ENCODE measurements at places on chromosomes 6 and 20.

DNA sequence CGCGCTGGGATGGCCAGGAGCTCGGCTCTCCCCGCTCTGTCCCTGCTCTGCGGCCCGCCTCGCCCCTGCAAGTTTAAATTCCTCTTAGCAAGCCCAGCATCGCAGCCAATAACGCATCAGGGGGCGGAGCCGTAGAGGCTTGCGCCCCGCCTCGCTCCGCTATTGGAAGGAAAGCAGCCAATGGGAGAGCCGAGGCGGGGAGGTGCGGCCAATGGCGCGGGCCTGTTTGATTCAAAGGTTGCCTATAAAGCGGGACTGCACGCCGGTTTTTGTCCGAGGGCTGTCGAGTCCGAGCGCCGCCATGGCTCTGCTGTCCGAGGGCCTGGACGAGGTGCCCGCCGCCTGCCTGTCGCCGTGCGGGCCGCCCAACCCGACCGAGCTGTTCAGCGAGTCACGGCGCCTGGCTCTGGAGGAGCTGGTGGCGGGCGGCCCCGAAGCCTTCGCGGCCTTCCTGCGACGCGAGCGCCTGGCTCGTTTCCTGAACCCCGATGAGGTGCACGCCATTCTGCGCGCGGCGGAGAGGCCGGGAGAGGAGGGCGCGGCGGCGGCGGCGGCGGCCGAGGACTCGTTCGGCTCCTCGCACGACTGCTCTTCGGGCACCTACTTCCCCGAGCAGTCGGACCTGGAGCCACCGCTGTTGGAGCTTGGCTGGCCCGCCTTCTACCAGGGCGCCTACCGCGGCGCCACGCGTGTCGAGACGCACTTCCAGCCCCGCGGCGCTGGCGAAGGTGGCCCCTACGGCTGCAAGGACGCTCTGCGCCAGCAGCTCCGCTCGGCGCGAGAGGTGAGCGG lies at the start of gene FAM83D:
Gene FAM83D, plus strand, starts transcription at position 276 of the 792 bp plus-strand sequence. Its CDS starts 26 bp downstream, at position 302.
- DNase-seq = peak; percentile 92

DNA sequence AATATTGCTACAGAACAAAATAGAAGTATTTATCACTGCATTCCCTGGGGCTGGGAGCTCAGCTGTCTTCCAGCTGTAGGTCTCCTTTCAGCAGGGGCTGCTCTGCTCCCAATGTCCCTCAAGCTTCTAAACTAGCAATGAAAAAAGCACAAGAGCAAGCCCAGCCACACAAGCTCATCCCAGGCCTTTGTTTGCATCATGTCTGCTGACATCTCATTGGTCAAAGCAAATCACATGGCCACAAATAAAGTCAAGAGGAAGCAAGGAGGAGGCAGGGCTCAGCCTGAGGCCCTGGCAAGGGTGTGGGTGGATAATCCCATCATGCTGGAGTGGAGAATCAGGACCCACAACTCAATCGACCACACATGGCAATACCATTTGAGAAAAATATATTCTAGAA lies 2.2 kb upstream of the BFSP1 start:
- DNase-seq = no peak

GRCh38 chr6:40877362-40877761 lies 161.7 kb downstream of the UNC5CL start:
- no peak for DNase-seq

- DNase-seq = no peak
Observed at GRCh38 chr6:12537389-12537788, 179.2 kb upstream of the PHACTR1 start.

DNA sequence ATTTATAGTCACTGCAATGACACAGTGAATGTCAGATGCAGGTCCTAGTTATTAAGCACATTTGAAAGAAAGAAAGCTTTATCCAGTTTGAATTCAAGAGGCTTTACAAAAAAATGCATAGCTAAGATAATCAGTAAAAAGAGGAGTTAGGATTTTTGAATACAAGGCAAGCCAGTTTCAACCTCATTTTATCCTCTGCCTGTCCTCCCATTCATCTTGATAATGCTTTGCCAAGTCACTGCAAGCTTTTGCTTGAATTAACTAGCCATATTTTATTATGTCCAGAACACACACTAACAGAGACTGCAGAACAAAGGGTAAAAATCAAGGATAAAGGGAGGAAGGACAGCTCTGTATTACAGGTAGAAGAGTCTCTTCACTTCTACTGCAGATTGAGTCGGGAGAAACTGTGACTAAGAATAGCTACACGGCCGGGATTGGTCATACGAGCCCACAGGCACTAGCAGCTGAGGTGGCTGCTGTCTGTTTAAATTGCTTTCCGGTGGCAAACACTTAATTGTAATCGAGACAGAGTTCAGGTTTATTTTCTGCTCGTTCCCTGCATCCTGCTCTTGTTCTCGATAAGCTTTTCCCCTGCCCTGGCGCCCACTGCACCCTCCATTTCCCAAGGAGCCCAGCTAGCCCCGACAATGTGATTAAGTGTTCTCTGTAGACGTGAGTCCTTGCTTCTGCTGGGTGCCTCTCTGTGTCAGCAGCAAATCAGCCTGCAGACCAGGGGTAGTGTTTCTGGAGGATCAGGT lies 30.5 kb upstream of the AKAP12 start:
- no peak for DNase-seq

GRCh38 chr20:1182106-1182505 lies 2.7 kb downstream of the TMEM74B start:
- DNase-seq = no peak

DNA sequence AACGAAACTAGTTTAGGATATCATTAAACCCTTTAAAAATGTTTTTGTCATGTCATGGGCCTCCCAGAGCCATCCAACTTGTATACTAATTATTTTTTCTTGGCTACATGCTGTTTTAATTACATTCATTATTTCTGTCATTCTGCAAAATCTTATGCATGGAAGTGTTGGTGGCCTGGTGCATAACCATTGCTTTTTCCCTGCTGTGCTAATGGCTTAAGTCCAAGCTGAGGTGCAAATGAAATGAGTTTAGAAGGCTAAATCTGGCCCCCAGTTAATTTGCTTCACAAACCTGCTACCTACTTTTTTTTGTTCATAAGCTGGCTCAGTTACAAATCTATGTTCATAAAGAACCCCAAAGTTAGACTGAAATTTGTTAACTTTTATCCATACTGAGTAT lies 1249.9 kb downstream of the EPHA7 start:
- no peak for DNase-seq

GRCh38 chr20:16203096-16203495 lies 370.2 kb downstream of the KIF16B start:
- no peak for DNase-seq

Data from stimulated activated naive CD4-positive, alpha-beta T cell treated with Interleukin-2 at 50 U/mL for 16 hours (primary cell).